ENCODE measurements at places on chromosomes 7 and 10.

GRCh38 chr10:31025142-31025541, 6.5 kb downstream of the ZNF438 start:
- no peak for DNase-seq

GRCh38 chr7:80243425-80243824, 108.8 kb downstream of the GNAI1 start:
- DNase-seq, result peak; percentile 6

GRCh38 chr10:58424176-58424575, 39.0 kb downstream of the TFAM start:
- no peak for DNase-seq

- no peak for DNase-seq
Observed at GRCh38 chr10:1168763-1169162, 112.6 kb downstream of the WDR37 start.

- DNase-seq, result no peak
Observed at GRCh38 chr10:115045499-115045898, 47.7 kb upstream of the ATRNL1 start.

- no peak for DNase-seq
Observed at GRCh38 chr10:98301664-98302319, 33.8 kb upstream of the LOXL4 start.

- DNase-seq, result peak; percentile 88
Observed at GRCh38 chr10:15374156-15374555, 3.1 kb upstream of the FAM171A1 start.

DNA sequence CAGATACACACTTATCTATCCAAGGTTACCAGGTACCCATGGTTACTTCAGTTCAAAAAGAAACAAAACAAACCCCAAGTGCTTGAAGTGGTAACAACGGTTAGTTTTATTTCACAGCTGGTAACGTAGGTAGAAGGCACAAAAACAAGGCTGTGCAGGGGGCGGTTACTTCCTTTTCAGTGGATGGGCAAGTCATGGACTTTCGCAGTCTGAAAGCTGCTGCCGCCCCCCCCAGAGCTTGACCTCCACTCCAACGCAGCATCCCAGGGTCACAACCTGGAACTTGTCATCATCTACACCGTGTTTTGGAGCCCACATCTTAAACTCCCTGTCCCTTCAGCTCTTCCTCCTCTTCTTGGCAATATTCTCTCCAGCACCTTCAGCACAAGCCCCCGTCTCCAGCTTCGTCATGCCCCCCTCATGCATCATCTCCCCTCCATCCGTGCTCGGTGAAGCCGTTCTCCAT, 181.2 kb upstream of the ITGB1 start:
- peak; percentile 51 for DNase-seq

DNA sequence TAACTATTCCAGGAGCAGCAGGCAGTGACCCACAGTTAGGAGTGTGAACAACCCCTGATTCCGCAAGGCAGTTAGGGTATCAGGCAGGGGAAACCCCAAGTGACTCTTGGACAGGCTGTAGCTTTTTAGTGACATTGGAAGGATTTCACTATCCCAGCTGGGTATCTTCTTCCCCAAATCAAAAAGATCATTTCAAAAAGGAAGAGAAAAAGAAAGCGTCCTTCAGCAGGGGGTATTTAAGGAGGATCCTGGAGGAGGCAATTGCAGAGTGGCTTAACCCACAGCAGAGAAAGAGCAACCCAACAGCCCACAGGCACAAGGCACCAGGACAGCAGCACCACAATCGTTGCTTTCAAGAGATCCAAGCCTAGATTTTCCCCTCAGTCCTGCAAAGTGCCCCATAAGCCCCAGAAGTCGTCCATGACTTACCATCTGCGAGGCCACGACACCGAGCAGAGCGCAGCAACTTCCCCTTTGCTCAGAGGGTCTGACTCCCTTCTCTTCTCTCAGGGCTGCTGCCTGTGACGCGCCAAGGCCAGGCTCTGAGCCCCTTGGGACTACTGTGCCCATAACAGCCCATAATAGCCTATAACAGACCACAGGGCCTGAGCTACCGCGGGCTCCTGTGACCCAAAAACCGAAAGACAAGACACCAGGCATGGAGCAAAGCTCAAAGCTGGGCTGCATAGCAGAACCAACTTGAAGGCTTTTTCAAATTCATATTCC, 19.8 kb downstream of the PIK3AP1 start:
- no peak for DNase-seq

- no peak for DNase-seq
Observed at GRCh38 chr7:37943905-37944736, 23.7 kb downstream of the EPDR1 start.

DNA sequence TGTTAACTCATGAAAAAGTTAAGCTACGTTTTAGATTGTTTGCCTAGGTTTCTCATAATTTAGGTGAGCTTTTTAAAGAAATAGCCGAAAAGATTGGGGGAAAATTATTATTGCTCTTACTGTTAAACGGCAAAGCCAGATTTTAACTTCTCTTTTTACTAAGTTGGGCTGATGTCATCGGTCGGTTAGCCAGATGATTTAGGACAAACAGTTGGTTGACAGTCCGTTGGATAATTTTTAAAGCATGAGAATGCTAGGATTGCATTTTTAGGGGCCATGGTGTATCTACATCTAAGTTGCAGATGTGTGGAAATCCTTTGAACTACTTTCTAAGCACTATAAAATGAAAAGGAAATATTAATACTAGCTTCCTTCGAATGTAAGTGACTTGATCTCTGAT, 280.9 kb upstream of the AKR1E2 start:
- DNase-seq, result no peak

- DNase-seq, result no peak
Observed at GRCh38 chr10:72762042-72762441, 70.1 kb downstream of the MCU start.

DNA sequence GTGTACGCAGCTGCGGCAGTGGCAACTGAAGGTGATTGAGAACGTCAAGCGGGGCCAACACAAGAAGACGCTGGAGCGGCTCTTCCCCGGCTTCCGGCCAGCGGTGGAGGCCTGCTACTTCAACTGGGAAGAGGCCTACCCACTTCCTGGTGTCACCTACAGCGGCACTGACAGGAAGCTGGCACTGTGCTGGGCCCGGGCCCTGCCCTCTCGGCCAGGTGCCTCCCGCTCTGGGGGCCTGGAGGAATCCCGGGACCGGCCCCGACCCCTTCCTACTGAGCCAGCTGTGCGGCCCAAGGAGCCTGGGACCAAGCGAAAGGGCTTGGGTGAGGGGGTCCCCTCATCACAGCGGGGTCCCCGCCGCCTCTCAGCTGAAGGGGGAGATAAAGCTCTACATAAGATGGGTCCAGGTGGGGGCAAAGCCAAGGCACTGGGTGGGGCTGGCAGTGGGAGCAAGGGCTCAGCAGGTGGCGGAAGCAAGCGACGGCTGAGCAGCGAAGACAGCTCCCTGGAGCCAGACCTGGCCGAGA, 6.5 kb downstream of the ZSWIM8 start:
- no peak for DNase-seq

- no peak for DNase-seq
Observed at GRCh38 chr7:55365205-55365674, at the start of gene LANCL2. TSS of gene LANCL2 (plus strand) at chr7:55365337. CDS start at chr7:55366026, 689 bp downstream.

GRCh38 chr7:4687956-4688355, 5.9 kb downstream of the FOXK1 start:
- DNase-seq, result no peak

- DNase-seq, result no peak
Observed at GRCh38 chr7:122884186-122884585, 2.1 kb downstream of the CADPS2 start.

- no peak for DNase-seq
Observed at GRCh38 chr10:45480294-45480693, 106.3 kb downstream of the ALOX5 start.

GRCh38 chr7:31114593-31115343, 62.7 kb downstream of the ADCYAP1R1 start:
- peak; percentile 53 for DNase-seq

GRCh38 chr7:46357290-46357689, 436.2 kb upstream of the IGFBP3 start:
- no peak for DNase-seq

GRCh38 chr10:17386021-17386420, 68.4 kb downstream of the ST8SIA6 start:
- no peak for DNase-seq

DNA sequence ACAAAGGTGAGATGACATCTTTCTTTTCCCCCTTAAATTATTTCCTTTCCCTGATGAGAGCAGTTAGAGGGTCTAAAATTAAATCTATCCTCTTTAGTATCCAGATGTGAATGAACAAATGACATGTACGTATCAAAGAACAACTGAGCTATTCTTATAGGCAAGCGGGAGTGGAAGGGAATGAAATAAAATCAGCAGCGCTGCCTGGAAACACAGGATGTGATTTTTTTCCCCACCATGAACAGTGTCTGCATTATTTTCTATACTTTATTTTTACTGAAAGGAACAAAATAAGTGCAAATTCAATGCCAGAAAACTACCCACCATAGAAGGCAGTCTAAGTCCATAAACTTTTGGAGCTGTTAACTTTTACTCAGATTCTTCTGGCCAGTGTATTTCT, 40.6 kb downstream of the SLC26A4 start:
- DNase-seq, result no peak

DNA sequence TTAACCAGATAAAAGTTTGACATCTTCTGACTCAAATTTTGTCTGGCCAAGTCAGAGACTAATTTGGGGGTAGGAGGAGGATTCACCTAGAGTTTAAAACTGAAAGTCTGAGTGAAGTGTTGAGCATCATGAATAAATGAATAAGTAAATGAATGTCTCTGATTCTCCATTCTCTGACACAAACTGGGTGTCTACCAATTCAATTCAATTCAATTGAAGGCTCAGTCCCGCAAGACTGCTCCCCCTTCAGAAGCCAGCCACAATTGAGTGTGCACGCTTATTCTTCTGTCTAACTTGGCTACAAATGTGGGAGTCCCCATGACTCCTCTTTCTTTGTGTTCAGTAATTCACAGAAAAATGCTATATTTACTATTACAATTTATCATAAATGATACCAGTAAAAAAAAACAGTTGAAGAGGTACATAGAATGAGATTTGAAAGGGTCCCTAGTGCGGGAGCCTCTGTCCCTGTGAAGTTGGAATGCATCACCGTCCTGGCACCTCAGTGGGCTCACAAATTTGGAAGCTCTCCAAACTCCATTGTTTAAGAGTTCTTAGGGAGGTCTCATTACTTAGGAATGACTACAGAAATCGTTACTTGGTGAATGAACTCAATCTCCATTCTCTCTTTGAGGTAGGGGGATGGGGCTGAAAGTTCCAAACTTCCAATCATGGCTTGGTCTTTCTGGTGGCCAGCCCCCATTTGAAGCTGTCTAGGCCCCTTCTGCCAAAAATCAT, 243.7 kb upstream of the PHYHIPL start:
- DNase-seq, result no peak

DNA sequence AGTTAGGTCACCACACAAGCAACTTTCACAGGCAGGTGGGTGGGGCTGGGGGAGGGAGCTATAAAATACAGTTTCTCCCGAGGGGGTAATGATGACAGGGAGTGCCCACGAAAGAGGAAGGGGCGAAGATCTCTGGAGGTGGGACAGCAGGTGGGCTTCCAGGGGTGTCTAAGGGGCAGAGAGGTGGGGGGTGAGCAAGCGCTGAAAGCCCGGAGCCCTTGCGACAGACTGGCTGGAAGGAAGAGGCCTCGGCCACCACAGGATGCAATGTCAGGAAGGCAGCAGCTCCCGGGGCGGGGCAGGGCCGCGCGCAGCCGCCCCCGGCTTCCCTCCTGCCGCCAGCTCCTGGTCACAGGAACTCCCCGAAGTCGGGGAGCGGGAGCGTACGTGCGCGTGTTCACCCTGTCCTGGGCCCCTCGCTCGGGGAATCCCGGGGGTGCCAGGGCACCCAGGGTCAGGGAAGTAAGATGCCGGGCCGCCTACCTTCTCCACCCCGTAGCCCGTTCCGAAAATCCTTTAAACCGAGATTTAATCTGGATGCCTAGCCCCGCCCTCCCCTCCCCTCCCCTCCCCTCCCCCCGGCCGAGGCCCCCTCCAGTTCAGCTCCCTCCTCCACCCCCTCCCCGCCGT, 105.2 kb upstream of the PPIF start:
- DNase-seq, result peak; percentile 81

GRCh38 chr7:36217961-36218284, 64.9 kb downstream of the EEPD1 start:
- no peak for DNase-seq

- no peak for DNase-seq
Observed at GRCh38 chr7:67896721-67897120, 900.1 kb downstream of the TYW1 start.

DNA sequence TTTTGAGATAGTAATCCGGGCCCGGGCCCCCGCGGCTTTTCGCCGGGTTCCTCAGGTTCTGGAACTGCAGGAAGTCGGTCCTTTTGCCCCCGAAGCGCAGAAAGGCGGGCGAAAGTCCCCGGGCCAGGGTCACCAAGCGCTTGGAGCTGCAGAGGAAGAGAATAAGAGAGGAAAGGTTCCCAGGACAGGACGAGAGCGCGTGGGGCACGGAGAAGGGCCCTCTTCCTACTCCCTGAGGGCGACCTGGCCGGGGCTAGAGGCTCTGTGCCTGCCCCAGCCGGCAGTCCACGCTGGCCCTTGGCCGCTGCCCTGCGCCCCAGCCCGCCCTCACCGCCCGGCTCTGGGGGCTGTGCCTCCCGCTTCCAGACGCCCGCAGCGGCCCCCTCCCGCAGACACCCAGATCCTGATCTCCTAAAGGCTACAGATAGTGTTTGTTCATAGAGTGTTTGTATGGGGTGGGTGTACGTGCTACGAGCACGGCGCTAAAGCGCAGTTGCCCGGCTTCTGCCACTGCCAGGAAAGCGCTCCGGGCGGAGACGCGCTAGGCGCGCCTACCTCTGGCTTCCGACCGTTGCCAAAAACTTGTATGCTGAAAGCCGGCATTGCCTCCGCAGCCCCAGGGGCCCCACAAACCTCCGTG, 3.2 kb downstream of the HPSE2 start:
- DNase-seq, result peak; percentile 66

- peak; percentile 91 for DNase-seq
Observed at GRCh38 chr7:50369143-50370026, 64.9 kb downstream of the IKZF1 start.

GRCh38 chr7:114008696-114009095, 89.9 kb upstream of the PPP1R3A start:
- DNase-seq, result no peak

DNA sequence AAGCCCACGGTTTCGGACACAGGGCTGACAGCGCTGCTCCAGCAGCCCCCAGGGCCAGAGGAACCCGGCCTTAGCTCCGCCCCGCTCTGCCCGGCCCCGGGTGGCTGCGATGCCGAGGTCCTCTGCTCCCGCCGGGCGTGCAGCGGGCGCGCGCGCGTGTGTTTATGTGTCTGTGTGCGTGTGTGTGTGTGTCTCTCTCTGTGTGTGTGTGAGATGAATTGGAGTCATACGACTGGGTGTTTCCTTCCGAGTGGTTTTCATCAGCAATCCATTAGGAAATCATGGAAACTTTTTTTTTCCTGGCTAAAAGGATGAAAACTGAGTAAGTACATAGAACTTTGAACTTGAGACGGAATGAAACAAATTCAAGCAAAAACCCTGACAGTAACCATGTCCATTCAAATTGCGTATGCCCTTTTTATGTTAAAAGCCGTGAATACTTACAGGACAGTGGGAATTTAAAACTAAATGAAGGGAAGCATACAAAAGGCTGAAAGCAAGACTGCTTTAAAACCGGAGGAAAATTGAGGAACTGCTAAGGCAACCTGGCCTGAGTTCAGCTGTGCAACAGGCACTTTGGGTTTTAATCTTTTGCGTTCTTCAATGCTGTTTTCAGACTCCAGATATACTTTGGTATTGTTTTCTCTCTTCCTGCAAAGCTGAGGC, at the start of gene CPED1:
TSS of gene CPED1 (plus strand) at position 121 of the 666 bp plus-strand sequence. CDS start 911 bp downstream, outside the sequence.
- DNase-seq, result peak; percentile 41

GRCh38 chr10:33100781-33101391, 142.9 kb upstream of the ITGB1 start:
- DNase-seq, result no peak

GRCh38 chr7:11196143-11196542, 222.5 kb downstream of the PHF14 start:
- no peak for DNase-seq

All from mesendoderm (in vitro differentiated cells).